ENCODE measurements at places on chromosomes 2 and 18.

DNA sequence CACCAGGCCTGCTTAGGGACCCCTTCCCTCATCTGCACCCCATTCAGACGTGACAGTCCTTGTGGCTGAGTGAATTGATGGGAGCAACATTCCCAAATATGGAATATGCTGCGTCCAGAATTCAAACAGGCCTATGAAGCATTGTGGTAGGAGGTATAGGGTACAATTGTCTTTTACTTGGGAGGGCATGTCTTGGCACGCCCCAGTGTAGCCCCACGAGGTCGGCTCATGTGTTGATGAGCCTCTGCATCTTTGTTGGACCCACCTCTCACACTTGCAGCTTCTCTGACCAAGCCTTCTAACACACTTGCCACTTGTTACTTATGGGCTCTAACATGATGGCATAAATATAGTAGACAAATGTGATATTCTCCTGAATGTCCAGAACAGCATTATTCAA is 1.6 kb downstream of the TIMM21 start:
- DNase-seq = no peak

- DNase-seq = no peak
Measured at GRCh38 chr2:26942543-26943295, 27.7 kb upstream of the MAPRE3 start.

DNA sequence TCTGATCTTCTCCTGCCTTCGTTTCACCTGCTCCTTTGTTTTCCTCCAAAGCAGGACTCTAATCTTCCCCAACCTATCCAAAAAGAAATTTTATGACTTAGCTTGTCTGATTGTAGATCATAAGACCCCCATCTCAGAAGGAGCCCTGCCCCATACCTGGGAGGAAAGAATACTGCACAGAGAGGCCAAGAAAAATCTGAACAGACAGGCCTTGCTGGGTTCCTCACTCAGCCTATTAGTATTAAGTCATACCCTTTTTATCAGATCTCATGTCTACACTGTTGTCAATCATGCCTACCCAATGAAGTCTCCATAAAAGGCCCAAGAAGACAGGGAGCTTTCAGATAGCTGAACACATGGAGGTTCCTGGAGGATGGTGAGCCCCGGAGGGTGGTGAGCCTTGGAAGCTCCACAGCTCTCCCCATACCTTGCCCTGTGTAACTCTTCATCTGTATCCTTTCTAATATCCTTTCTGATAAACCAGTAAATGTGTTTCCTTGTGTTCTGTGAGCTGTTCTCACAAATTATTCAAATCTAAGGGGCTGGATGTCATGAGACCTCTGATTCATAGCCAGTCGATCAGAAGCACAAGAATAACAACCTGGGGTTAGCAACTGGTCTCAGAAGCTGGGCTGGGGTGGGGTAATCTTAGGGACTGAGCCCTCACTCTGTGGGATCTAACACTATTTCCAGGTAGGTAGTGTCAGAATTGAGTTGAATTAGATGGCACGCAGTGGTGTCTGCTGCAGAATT is 108.8 kb downstream of the SPOPL start:
- DNase-seq = no peak

DNA sequence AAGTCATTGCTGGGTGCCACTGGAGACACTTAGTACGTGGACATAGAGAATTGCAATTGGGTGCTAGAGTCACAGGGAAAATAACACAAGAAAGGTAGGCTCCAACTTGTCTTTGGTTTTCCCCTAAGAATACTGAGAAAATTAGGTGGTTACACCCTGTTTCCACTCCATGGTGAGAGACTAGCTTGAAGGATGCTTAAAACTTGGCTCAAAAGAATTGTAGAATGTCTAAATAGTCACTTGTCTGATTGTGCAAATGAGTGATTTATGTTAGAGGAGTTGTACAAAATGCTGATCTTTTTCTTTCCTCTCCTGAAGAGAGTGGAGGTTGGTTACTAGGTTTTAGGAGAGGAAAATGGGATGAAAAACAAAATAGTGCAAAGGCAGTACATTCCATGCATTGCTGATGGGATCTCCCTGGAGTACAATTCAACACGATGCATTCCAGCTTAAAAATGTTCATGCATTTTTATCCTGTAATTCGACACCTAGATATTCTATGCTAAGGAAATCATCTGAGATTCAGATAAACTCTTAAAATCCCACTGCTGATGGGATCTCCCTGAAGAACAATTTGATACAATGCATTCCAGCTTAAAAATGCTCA is 2.2 kb upstream of the SERPINB12 start:
- DNase-seq = no peak

DNA sequence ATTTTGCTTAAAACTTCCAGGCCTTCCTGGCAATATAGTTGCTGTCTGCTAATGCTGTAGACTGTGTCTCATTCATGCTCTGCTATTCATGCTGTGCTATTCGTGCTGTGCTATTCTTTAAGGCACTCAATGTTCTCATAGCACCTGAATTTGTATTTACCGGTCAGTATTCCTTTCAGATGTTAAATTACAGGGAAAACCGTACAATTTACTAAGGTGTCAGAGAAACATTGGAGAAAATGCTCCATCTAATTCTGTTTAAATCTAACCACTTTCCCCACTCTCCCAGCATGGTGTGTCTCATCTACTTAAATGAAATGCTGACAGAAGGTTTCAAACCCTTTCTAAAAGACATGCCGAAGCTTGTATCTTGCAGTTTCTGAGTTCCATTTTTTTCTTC is 25.0 kb downstream of the FAM171B start:
- no peak for DNase-seq

- DNase-seq = no peak
Measured at GRCh38 chr2:230592775-230593174, 119.9 kb upstream of the CAB39 start.

DNA sequence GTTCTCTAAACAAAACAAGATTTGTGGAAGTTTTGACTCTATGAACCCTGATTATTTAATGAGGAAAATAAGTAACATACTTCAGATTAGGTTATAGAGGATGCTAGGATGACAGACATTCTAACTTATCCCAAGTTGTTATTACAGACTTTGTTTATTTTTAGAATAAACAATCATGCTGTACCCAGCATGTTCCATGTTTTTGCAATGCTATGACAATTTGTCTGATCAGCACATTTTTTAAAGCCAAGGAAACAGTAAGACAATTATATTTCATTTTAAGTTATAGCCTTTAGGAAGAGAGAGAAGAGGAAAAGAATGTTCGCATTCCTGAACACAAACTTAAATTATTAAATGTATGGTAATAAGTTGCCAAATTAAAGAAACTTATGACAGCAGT is 119.8 kb downstream of the KYNU start:
- DNase-seq = no peak

GRCh38 chr2:16728351-16729136 is 62.9 kb upstream of the CYRIA start:
- DNase-seq = no peak

- no peak for DNase-seq
Measured at GRCh38 chr2:212960336-212960735, 191.1 kb downstream of the IKZF2 start.

- no peak for DNase-seq
Measured at GRCh38 chr18:70074116-70074515, 126.4 kb upstream of the CD226 start.

GRCh38 chr2:120716641-120717585 is 18.8 kb upstream of the GLI2 start:
- no peak for DNase-seq

- no peak for DNase-seq
Measured at GRCh38 chr2:220293966-220294365, 666.5 kb downstream of the SLC4A3 start.

GRCh38 chr2:216517447-216518225 is 19.0 kb downstream of the RPL37A start:
- DNase-seq = no peak

GRCh38 chr2:109419960-109420370 is 193.8 kb downstream of the SEPTIN10 start:
- no peak for DNase-seq

DNA sequence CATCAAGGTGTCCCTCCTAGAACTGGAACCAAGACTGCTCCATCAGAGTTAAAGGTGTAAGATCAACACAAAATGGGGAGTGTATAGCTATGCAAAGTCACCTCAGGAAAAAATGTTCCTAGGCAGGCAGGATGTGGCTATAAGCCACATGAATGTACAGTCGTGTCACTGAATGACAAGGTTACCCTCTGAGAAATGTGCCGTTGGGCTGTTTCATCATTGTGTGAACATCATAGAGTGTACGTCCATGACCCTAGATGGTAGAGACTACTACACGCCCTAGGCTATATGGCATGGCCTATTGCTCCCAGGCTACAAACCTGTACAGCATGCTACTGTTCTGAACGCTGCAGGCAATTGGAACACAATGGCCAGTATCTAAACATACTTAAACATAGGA is 24.5 kb downstream of the TYMS start:
- DNase-seq = no peak

Measured in left renal pelvis (tissue), 4 donors.